Foreskin keratinocyte (primary cell): ENCODE measurements at places on chromosomes 3 and 15. TPM values are rescaled to one million over a fixed set of nuclear protein-coding genes. Genes with fewer than 3 reads are reported as not detected.

- no peak for DNase-seq
Observed at GRCh38 chr15:70060993-70061305, 36.8 kb downstream of the TLE3 start.

DNA sequence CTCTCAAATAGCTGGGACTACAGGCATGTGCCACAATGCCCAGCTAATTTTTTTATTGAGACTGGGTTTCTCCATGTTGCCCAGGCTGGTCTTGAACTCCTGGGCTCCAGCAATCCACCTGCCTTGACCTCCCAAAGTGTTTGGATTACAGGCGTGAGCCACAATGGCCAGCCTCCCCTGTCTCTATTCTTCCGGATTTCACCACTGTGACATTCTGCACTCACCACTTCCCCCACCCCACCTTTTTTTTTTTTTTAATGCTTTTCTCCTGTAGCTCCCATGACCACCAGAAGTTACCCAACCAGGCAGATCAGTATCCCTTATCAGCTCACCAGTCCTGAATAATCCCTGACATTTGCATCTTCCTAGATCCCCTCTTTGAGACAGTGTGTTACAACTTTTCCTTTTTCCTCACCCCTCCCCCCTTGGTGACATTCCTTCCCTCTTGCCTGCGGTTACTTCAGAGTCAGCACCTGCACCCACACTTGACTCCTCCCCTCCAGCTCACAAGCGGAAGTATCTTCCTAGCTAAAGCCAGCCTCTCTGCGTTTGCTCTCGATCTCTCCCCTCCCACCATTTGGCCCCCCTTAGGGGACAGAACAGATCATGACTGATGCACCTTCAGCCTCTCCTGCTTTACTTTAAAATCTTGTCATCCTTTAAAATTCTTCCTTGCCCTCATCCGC is 13.5 kb upstream of the ZNF592 start:
- DNase-seq: peak; percentile 78

Gene RAD51
- 19.8 and 22.4 TPM in 2 replicates for total RNA-seq

Gene CLEC3B
- not detected in 2 replicates for total RNA-seq
